ENCODE measurements at places on chromosomes 1 and 21.

- DNase-seq = no peak
Observed at GRCh38 chr1:235532360-235532759, 28.1 kb upstream of the B3GALNT2 start.

DNA sequence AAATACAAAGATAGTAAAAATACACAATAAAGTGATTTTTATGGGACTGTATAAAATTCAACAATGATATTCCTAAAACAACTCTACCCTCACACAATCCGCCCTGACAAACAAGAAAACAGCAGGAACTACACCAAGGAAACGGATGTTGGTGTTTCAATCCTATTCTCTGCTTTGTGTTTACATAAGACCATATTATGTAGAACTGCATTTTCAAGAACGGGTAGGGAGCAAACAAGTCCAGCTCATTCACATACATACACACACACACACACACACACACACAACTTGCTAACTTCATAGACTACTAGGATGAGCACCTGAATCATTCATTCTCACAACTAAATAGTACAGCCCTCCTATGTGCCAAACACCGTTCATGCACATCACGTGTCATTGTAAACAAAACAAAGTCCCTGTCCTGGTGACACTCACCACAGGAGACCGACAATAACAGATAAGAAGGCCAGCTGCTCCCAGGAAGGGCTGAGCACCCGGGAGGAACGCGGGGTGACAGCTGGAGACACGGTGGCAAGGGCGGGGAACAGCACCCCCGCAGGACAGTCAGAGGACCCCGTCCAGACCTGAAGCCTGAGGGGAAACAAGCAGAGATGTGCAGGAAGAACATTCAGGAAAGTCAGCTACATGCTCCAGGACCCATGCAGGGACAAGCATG is 43.0 kb downstream of the NPHP4 start:
- DNase-seq = no peak

GRCh38 chr1:94936861-94937620 is 10.1 kb upstream of the CNN3 start:
- DNase-seq = no peak

GRCh38 chr1:27399251-27400025 is 7.0 kb downstream of the GPR3 start:
- no peak for DNase-seq

DNA sequence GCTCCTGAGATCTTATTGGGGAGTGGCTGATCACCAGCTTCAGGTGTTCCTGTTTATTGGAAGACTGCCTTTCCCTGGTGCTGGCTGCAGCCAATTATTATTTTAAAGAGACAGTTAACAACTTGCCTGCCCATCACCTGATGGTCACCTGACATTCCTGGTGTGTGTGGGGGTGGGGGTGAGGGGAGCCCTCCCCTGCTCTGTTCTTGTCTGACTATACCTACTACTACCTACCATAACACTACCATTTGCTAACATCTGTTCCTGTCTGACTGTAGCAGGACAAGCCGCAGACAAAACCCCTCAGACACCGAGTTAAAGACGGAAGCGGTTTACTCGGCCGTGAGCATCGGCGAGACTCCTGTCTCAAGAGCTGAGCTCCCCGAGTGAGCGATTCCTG is 54.9 kb upstream of the NBPF3 start:
- DNase-seq = no peak

GRCh38 chr21:28893687-28894086 is 99.0 kb downstream of the LTN1 start:
- DNase-seq = no peak

GRCh38 chr1:38135625-38136414 is 89.2 kb upstream of the POU3F1 start:
- DNase-seq = no peak

DNA sequence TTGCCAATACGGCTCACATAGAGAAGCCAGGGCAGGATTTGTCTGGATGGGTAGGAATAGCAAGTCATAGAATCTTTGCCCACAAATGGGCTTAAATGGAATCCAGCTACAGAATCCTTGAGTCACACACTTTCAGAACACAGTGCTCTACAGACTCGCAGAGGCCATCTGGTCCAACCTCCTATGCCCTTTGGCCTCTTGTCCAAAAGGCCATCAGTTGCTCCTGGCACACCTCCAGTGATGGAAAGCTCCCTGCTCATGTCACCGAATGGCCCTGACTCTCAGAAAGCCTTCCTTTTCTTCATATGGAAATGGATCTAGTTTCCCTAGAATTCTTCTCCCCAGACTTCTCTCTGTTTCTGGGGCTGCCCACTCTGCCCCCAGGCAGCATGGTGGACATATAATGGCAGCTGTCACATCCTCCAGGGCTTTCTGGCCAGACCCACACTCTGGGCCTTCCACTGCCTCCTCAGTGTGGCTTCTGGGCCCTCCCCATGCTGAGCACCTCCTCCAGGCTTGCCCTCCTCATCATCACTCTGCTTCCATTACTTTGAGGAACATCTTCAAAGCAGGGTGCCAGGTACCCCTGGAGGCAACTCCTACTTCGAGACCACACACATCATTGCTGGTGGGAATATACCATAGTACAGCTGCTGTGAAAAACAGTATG is 33.6 kb upstream of the TRABD2B start:
- no peak for DNase-seq

GRCh38 chr1:203278885-203279406 is 26.4 kb upstream of the BTG2 start:
- DNase-seq = no peak

GRCh38 chr1:209389258-209389657 is 194.3 kb upstream of the CAMK1G start:
- no peak for DNase-seq

- no peak for DNase-seq
Observed at GRCh38 chr1:231526536-231526935, 1.9 kb upstream of the TSNAX start.

- no peak for DNase-seq
Observed at GRCh38 chr1:220084460-220084859, 5.1 kb downstream of the BPNT1 start.

- DNase-seq = no peak
Observed at GRCh38 chr1:85171721-85172120, 29.1 kb downstream of the SYDE2 start.

DNA sequence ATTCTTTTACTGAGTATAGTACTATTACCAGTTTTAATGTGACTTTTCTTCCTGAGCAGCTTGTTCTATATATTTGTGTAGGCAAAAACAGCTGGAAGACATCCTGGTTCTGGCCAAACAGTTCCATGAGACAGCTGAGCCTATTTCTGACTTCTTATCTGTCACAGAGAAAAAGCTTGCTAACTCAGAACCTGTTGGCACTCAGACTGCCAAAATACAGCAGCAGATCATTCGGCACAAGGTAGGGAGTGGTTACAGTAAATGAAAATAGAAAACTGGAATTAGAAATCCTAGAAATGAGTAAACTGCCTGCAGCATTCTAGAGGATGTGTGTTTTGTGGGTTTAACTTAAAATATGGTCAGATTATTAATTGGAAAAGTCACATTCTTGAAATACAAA is 64.1 kb upstream of the BMP8A start:
- no peak for DNase-seq

DNA sequence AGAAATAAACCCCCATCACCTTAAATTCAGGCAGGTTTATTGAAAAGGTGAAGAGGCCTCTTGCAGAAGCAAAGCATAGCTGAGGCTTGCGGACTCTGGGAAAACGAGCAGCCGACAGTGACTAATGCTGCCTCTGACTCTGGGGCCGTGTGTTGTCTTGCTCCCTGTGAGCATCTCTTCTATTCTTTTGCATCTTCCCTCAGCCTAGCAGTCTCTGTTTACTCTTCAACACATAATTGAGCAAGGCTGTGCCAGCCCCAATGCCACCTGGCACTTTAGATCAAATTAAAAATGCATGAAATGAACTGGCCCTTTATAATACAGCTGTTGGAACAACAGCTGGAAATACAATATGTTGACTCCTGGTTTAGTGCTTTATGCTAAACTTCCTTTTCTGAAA is 18.4 kb upstream of the REG4 start:
- DNase-seq = no peak

- DNase-seq = no peak
Observed at GRCh38 chr1:113197719-113198330, 124.8 kb downstream of the LRIG2 start.

GRCh38 chr1:156099282-156099681 is 15.2 kb upstream of the LMNA start:
- DNase-seq = no peak

GRCh38 chr1:111742938-111743549 is 3.8 kb upstream of the INKA2 start:
- DNase-seq = no peak

- DNase-seq = no peak
Observed at GRCh38 chr1:25654109-25654660, 37.6 kb downstream of the MAN1C1 start.

DNA sequence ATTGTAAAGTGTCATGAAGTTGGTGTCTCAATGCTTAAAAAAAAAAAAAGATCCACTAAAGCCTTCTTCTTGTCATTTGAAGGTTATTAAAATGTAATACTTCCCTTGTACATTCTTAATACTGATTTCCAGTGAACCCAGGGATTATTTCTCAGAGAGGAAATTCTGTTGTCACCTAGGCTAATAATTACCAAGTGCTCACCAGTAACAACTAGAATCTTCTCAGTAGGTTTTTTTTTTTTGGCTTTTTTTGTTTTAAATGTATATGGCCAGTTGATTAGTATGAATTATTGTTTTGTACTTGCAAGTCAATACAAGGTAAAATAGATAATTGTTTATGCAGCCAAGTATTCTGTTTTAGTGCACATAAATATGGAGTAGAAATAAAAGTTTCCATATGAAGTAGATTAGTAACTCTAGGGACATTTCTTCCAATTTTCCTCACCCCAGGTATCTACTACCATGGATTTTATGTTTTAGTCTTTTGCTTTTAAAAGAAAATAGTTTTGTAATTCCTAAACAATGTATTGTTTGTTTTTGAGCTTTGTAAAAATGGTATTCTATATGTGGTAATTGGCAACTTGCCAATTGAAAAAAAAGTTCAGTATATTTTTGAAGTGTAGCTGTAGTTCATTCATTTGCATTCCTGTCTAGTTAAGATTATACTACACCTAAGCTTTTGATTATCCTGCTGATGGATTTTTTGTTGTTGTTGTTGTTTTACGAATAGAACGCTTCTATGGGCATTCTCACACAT is 21.9 kb downstream of the LAMC1 start:
- DNase-seq = no peak

- DNase-seq = no peak
Observed at GRCh38 chr21:36534656-36535055, 54.7 kb upstream of the CLDN14 start.

GRCh38 chr1:78385744-78386462 is 104.9 kb upstream of the PTGFR start:
- no peak for DNase-seq

DNA sequence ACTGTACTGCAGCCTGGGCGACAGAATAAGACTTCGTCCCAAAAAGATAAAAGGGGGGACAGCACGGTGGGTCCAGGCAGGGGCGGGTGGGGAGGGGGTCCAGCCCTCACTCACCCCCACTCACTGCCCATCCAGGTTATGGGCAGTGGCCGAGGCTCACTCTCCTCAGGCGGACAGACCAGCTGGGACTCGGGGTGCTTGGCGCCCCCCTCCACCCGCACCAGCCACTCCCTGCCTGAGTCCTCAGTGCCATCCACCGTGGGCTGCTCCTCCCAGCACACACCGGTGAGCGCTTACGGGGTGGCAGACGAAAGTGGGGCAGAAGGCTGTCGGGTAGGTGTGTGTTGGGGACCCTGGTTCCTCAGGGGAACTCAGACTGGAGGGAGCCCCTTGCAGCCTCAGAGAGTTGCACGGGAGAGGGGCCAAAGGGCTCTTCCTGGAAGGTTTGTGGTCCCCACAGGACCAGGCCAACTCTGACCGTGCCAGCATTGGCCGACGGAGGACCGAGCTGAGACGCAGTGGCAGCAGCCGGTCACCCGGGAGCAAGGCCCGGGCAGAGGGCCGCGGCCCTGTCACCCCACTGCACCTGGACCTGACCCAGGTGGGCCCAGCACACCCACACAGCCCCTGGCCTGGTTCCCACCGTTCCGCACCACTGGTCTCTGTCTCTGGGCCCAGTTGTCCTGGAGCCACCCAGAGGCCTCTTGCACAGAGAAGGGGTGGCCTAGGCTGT is 6.6 kb downstream of the PLEKHN1 start:
- no peak for DNase-seq

GRCh38 chr1:97209381-97209957 is 487.9 kb downstream of the PTBP2 start:
- no peak for DNase-seq

GRCh38 chr1:27548858-27549719 is 54.9 kb downstream of the AHDC1 start:
- DNase-seq = no peak

DNA sequence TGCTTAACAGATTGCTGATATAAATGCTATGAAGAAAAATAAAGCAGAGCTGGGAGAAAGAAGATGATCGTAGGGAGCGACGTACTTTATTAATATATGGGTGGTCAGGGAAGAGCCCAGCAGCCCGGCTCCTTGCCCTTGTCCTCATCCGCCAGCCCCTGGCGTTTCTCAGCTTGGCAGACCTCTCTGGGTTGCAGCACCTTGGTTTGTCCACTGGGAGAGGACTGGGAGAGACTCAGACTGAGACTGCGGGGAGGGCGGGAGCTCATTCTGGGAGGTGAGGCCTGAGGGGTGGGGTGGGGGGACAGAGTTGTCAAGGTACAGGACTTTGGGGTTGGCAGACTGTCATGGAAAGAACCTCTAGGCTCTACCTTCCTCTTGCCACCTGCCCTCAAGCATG is 3.3 kb upstream of the S100A3 start:
- no peak for DNase-seq

- DNase-seq = no peak
Observed at GRCh38 chr1:26616881-26617280, 78.9 kb upstream of the ARID1A start.

GRCh38 chr1:223161321-223161720 is 18.3 kb upstream of the TLR5 start:
- no peak for DNase-seq

GRCh38 chr1:246608616-246609376 is 42.5 kb downstream of the CNST start:
- DNase-seq = no peak

DNA sequence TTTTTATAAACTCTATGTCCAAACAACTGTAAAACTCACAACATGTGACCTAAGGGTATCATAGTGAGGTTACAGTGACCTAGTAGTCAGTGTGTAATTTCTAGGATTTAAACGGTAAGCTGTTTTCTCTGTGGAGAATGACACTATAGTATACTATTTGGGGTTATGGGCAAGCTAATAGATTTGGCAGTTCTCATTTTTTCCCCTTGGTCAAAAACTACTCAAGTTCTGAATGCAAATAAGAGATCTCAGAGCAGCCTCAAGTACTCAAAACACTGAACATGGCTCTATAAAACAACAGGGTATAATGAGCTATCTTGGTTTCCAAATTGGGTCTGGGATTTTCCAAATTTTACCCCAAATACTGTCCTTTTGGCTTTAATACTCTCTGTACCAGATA is 88.5 kb upstream of the HMCN1 start:
- DNase-seq = no peak

DNA sequence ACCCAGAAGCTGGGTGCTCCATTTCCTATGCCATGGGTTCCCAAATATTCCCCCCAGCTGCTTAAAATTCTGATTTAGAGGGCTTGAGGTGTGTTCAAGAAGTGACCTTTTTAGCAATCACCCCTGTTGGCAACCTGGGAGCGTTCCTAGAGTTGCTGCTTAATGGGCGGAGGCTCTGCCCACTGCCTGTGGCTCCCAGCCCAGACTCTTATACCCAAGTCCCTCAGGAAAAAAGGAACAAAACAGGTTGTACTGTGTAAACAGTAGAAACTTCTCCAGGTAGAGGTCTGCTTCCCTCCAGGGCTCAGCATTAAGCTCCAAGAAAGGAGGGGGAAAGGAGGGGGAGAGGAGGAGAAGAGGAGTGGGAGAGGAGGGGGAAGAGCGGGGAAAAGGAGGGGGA is 14.6 kb upstream of the TENT5C start:
- no peak for DNase-seq

- no peak for DNase-seq
Observed at GRCh38 chr21:45405271-45405818, 380 bp downstream of the COL18A1 start.
